Germinal center (tissue), 1 donor: ENCODE measurements at places on chromosomes 2 and 18.

DNA sequence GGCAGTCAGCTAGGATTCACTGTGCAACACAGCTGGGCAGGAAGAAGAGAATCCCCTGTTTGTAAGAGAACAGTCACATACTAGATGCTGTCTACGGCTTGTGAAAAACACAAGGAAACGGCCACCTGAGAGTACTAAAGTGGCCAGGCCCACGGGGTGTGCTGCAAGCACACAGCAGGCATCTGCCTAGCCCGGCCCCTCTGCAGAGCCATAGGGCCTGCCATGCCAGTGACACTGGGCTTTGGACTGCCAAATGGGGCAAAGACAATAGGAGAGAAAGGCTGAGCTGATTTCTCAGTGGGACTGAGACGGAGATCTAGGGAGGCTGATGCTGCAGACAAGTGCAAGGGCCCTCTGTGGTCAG, 10.3 kb downstream of the TUBB6 start:
- DNase-seq, result no peak

- no peak for DNase-seq
These were observed 52.8 kb upstream of the CABYR start for GRCh38 chr18:24086082-24086481.

- DNase-seq, result no peak
These were observed 219.4 kb downstream of the TMEM163 start for GRCh38 chr2:134499307-134499926.

GRCh38 chr2:240851078-240851991, 17.3 kb upstream of the AGXT start:
- peak; percentile 82 for DNase-seq

DNA sequence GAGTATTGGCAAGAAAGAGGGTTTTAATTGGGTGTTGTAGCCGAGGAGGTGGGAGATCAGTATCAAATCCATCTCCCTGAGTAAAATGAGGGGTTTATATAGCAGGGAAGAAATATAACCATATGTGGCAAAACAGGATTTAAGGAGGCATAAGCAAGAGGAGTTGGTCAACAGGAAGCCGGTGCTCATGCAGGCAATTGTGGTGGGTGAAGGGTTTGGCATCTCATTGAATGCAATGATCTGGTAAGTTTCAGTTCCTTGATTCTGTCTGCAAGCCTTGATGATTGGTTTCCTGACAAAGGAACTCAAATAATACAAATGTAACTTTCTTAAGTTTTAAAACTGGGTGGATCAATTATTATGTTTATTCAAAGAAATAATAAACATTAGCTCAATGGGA, 564.4 kb upstream of the LINC00305 start:
- DNase-seq, result no peak

DNA sequence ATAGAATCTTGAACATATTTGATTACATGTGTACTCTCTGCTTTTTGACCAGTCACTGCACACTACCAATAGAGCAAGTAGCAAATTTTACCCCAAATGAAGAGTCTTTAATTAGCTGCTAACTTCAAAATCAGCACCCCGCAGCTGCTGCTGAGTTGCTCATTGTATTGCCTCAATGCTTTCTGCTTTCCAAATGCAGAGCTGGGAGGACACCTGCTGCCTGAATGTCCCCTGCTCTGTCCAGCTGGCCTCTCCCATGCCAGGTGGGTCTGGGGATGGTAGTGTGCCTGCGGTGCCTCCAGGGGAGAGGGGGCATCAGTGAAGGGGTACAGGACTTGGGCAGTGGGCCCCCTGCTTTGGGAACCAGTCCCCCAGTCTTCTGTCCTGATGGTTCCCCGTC, 184.8 kb downstream of the PRKCE start:
- peak; percentile 46 for DNase-seq

- DNase-seq, result no peak
These were observed 36.2 kb downstream of the SNED1 start for GRCh38 chr2:241034490-241035141.

GRCh38 chr2:137960223-137960622, 4.0 kb upstream of the HNMT start:
- DNase-seq, result no peak
